ENCODE measurements at places on chromosomes 5 and 9.

- DNase-seq: peak; percentile 36
Measured at GRCh38 chr5:137629646-137630045, 106.2 kb downstream of the KLHL3 start.

- DNase-seq: no peak
Measured at GRCh38 chr9:92208693-92209524, 84.6 kb downstream of the IARS1 start.

- no peak for DNase-seq
Measured at GRCh38 chr9:110748251-110748893, 79.8 kb downstream of the MUSK start.

GRCh38 chr9:121230256-121230655 lies 28.6 kb upstream of the RAB14 start:
- no peak for DNase-seq

GRCh38 chr9:38062106-38062497 lies 6.9 kb downstream of the SHB start:
- no peak for DNase-seq

- DNase-seq: no peak
Measured at GRCh38 chr9:125538092-125538473, 168.9 kb downstream of the MAPKAP1 start.

- DNase-seq: no peak
Measured at GRCh38 chr5:137734962-137735554, 831 bp downstream of the KLHL3 start.

Data from amygdala (tissue), 56 donors.